ENCODE measurements at places on chromosomes 3 and 15.
A peak's percentile ranks its signal among the peaks of the same experiment; 100 is the strongest.

DNA sequence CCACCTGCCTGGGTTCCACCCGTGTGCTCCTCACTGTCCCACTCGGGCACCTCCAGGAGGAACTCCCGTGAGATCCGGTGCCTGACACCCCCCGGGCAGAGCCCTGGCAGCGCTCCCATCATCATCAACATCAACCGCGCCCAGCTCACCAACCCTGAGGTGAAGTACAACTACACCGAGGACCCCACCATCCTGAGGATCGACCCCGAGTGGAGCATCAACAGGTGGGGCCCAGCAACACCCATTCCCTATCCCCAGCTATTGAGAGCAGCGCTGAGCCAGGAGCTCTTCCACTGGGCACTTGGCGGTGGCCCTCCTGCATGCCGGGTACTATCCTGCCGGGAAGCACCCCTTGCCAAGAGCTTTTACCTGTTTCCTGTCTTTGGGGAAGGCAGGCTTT is 33.5 kb downstream of the PLXNA1 start:
- DNase-seq, result no peak

DNA sequence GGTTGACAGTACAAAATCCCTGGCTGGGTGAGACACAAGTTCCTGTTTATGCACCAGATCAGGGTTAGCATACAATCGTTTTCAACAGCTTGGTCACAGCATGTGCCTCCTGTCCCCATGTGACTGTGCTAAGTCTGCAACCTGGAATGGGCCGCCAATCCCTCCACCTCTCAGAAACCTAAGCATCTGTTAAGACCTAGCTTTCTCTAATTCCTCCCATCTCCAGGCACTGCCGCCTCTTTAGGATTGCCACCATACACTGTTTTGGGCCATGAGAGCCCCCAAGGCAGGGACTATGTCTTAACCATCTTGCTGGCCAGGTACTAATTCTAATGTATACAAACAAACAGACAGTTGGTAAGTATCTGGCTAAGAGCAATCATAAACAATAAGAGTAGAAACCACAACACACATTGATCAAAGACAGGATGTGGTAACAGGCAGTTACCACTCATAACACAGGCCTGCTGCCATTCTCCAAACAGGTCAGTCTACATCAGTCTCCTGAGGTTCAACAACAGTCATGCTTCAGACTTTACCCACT is 25.6 kb downstream of the SEC22C start:
- DNase-seq, result no peak

DNA sequence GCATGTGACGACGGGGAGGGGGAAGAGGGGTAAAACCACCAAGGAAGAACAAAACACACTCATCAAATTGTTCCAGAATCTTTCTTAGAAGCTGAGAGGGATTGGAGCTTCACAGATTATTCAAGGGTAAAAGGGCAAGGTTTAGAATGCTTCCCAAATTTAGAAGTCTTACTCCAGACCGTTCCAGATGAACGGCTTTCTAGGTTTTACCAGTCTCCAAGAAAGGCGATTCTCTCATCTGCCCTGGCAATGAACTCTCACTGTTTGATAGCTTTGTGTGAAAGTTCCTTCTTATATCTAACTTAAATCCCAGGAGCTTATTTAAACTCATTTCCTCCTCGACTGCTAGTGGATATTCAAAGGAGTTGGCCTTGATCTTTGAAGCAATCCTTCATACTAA is 124.3 kb upstream of the PRICKLE2 start:
- DNase-seq, result no peak

GRCh38 chr15:97991972-97992541 is 31.6 kb downstream of the ARRDC4 start:
- DNase-seq, result no peak

- DNase-seq, result no peak
Observed at GRCh38 chr15:41573396-41573795, 14.4 kb downstream of the TYRO3 start.

DNA sequence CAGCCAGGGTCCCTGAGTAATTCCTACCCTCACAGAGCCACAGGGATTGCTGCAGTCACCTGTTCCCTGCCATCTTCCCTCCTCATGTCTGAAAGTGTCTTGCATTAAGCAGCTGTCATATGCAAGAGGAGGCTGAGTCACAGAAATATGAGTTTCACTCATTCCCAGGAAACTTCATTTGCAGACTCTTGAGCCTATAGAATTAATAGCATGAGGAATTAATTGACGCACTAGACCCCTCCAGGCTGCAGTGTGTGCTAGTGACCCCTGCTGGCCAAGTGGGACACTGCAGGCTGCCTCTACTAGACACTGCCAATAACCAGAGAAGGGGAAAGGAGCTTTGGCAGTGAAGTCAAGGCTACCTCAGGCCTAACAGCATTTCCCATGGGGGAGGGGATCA is 50.6 kb upstream of the SLC6A1 start:
- DNase-seq, result peak; percentile 6

DNA sequence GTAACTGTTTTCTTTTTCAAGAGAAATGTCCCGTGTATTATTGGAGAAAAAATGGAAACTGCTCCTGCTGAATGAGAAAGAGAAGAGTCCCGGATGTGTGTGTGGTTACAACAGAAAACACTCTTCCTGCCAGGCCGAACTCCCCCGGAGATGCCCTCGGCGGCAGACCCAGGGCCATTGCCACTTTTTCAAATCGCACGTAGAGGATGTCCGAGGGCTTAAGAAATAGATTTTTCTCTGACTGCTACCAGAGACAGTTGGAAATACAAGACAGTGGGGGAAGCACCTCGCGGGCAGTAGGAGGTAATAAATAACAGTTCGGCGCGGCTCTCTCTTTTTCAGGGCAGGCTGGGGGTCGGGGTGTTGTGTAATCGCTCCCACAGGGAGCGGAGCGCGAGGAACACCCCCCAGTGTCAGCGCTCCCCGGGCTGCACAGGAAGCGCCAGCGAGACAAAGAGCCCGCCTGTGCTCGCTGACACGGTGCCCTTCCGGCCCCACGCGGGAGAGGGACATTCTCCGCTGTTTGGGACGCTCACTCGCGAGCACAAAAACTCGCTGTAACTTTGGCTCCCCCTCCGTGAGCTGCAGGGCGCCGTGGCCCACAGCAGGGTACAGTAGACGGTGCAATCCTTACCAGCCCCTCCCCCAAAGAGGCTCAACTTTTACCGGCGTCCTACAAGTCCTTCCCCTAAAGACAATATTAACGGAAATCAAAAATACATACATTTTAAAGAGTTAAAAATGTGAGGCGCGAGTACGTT is 1.1 kb downstream of the VGLL4 start:
- peak; percentile 78 for DNase-seq

DNA sequence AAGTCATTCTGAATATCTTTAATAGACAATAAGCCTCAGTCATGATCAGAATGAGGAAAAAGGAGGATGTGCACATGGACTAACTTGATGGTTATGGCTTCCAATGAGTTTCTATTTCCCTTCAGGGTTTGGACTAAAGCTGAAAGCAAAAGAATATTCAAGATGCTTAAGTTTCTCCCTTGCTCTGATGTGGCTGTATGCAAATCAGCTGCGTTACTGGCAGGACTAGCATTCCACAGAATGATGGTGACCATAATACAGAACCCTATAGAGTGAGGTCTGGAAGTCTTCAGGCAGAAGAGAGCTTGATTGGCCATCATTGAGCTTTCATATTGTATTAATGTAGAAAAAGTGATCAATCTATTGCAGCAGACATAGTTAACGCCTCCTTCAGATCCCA is 466.0 kb downstream of the NLGN1 start:
- DNase-seq, result no peak

GRCh38 chr15:22959321-22960101 is 20.7 kb downstream of the CYFIP1 start:
- DNase-seq, result no peak

- no peak for DNase-seq
Observed at GRCh38 chr15:52397118-52397517, 101.5 kb upstream of the MYO5C start.

GRCh38 chr3:56940976-56941375 is 119.5 kb upstream of the SPATA12 start:
- no peak for DNase-seq

DNA sequence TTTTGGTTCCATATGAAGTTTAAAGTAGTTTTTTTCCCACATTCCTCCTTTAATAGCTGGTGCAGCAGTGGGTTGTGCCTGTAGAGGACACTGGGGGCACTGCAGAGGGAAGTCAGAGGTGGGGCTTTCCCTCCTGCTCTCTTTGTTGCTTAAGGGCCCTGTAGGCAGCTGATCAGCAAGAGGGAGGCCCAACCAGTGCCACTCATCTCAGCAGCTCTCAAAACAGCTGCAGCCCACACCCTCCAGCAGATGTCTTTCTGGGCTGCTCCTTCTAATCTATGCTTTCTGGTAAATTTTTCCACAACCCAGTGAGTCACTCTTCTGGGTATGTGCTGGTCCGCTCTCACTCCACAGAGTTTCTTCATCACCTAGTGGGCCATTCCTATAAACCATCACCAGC is 263.8 kb downstream of the FEZF2 start:
- no peak for DNase-seq

- DNase-seq, result no peak
Observed at GRCh38 chr3:13880811-13881156, 913 bp upstream of the WNT7A start.

GRCh38 chr3:19734453-19734852 is 199.6 kb downstream of the EFHB start:
- DNase-seq, result no peak

DNA sequence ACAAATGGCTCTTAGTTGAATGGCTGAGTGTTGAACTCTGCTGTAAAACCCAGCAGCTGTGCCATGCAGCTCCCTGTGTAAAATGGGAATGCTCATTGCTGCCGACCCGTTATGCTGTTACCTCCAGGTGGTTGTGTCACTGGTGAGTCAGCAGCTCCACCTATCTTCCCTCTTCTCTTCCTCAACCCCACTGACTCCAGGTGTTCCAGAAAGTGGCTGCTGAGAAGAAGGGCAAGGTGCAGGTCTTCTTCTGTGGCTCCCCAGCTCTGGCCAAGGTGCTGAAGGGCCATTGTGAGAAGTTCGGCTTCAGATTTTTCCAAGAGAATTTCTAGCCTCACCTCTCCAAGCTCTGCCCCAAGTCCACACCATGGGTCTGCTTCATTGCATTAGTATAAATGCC is 41.9 kb downstream of the NOX5 start:
- DNase-seq, result no peak

DNA sequence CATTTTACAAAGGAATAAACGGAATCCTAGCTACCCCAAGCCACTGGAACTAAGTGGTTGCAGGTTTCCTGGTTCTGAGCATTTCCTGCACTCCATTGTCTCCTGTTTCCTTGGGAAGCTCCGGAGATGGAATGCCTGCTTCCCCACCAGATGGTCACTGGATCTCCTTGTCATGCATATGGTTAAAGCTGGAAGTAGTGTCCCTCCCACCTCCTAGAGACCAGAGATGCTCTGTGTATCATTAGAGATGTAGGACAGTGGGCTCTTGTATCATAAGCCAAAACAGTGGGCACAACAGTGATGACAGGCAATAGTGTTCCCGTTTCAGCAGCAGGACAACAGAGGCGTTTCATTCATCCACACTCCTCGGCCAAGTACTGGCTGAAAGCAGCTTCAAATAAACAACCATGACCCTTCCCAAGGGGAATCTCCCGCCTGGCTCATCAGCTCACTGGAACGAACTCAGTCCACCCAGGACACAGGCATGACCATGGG is 136.2 kb upstream of the EIF1B start:
- DNase-seq, result no peak

GRCh38 chr3:49434731-49435130 is 5.6 kb upstream of the NICN1 start:
- DNase-seq, result no peak

DNA sequence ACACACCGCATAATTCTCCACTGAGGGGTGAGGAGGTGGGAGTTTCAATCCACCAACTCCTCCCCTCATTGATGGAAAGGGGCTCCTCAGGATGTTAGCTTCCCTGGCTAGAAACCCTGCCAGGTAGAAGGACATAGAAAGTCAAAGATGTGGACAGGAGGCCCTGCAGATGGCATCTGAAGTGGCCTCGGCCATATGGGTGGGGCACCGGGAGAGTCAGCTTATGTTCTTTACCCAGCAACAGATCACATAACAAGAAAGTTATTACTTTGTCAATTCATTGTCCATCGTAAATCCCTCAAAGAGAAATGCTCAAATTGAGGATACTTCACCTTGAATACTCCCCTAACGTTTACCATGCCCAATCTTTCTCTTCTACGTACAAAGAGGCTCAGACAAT is 97.3 kb upstream of the ARHGEF3 start:
- no peak for DNase-seq

- DNase-seq, result no peak
Observed at GRCh38 chr3:152823781-152824180, 11.2 kb upstream of the P2RY1 start.

DNA sequence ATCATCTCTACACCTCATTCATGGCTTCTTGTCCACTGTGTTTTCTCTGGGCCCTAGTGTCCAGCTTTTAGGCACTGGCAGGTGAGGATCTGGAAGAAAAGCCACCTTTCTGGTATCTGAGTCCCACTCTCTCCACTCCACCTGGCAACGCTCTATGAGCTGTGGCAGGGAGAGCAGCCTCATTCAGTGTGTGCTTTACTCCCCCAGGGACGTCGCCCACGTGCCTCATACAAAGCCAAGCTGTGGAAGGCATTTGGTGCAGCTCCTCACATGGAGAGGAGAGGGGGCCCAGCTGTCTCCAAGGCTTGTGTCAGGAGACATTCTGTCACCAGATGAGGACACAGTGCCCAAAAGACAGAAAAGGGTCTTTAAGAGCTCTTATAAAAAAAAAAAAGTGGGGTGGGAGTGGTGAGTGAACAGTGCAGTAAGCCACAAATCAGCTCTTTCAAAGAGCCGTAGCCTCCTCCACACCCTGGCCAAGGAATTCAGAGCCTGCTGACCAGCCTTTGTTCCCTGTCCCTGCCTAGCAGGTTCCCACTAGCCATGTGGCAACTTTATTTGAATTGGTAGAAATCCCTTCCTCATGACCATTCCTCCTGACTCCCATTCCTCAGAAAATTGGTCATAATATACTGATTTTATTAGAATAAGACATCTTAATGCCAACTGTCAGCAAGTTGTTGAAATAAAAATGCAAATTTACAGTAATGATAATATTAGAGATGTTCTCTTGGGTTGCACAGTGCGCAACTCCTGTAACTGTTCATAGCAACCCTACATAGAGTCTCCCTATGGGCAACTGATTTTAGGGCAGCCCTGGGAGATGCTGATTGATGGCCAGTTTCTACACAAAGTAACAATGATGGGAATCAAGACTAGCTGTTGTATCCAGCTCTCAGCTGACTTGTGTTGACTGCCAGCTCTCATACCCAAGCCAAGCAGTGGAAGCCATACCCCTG is 29.5 kb downstream of the GALNT15 start:
- no peak for DNase-seq

DNA sequence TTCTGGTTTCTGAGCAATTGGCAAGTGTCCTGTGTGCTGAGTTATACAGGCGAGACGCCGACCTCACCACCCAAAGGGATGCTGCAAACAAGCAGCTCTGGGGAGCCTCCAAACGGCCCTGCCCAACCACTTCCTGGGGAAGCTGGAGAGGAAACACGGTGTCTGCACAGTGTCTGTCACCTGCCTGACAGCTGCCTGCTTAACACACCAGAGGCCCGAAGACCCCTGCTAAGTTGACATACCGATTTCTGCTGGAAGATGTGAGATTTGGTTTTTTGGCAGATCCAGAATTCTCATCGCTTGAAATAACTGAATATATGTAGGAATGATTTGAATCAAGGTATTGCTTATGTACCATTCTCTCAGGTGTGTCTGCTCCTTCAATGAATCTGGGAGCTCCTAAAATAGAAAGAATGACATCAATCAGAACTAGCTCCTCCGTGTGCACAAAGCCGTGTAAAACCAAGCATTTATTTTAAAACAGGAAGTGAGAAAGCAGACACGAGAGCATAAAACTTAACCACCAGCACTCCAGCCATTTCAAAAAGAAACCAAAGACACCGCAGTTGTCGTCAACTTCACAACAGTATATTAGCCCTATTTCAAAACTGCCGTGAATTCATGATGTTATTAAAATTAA is 27.2 kb downstream of the LRRC2 start:
- DNase-seq, result peak; percentile 84

Data from KG1 (cell line).